ENCODE measurements at places on chromosomes 2 and 18.

DNA sequence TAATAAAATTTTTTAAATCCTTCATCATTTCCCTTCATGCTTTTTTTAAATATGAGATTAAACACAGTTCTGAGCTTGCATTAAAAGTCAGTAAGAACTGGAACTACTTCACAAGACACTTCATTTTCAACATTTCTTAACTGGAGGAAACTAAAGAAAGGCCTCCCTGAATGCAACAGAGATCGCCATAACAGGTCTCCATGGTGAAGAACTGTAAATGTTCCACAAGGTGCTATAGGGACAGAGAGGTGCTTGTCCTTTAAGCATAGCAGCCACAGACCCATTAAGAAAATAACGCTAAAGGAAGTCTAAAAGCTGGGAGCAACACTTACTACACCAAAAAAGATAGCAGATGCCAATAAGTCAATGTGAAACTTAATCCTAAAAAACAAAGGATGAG lies 8.5 kb downstream of the STAM2 start:
- no peak for DNase-seq

GRCh38 chr2:21890716-21891115 lies 766.9 kb downstream of the TDRD15 start:
- DNase-seq, result no peak

DNA sequence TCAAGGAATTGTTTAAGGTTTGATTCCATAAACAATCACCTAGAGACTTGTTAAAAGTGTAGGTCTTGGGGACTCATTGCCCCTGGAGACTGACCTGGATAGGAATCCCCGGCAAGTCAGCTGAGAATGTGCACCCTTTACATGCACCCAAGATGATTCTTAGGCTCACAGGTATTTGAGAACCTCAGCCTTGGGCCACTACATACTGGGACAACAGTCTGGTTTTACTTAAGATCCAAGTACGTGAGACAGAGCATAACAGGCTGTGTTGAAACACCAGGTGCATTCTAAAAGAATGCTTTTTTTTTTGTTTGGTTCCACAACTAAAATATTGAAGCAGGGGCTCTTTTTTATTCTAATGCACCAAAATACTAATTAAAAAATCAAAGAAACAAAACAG lies 215.8 kb downstream of the TMX3 start:
- no peak for DNase-seq

GRCh38 chr2:165876712-165877111 lies 76.9 kb downstream of the TTC21B start:
- DNase-seq, result no peak

- DNase-seq, result no peak
These were observed 121.5 kb upstream of the LTBP1 start for GRCh38 chr2:32825291-32825712.

DNA sequence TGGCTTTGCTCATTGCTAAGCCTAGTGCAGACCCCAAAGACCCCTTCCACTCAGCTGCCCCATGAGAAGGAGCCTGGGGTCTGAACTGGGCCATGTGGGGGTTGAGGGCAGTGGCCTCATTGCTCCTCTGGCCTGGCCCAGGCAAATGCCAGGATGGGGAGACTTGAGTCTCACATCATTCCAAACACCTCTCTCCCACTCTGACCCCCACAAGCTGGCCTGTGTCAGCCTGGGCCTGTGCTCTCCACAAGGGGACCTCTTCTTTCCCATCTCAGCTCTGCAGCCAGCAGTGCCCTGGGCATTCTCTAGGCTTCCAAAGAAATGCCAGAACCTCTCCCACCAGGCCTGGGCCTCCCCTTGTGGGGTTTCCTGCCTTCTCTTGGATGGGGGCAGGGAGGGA lies 45.8 kb upstream of the OTOF start:
- no peak for DNase-seq

DNA sequence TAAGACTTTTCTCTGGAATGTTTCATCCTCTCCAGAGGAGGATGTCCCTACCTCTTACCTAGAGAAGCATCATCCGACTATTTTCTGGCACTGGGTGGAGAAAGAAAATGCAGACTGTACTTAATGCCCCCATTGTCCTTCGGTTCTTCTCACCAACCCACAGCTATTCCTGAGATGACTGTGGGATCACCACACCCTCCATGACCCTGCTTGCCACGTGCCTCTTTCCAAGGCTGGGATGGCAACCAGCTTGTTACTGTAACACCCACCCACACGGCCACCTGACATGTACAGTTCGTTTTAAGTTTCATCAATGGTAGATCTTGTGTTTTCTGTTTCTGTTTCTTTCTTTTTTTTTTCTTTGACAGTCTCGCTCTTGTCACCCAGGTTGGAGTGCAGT lies 365.2 kb downstream of the FBXO15 start:
- DNase-seq, result no peak

- DNase-seq, result no peak
These were observed 1.1 kb downstream of the CDK5R2 start for GRCh38 chr2:218960309-218961165.

DNA sequence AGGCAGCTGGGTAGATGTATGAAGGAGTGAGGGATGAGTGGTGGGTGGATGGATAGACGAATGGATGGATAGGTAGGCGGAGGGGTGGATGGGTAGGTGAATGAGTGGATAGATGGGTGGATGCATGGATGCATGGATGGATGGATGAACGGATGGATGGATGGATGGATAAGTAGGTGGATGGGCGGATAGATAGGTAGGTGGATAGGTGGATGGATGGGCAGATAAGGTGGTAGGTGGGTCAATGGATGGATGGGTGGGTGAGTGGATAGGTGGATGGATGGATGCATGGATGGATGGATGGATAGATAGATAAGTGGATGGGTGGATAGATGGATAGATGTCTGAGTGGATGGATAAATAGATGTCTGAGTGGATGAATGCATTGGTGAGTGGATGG lies 30.1 kb downstream of the MLPH start:
- DNase-seq, result no peak

Measured in stimulated activated CD8-positive, alpha-beta memory T cell treated with anti-CD3 and anti-CD28 coated beads, Interleukin-4, amount 100 ng/mL, for 1 hour (primary cell).